COLO829 (cell line): ENCODE measurements at places on chromosomes 3 and 15.
A peak's percentile ranks its signal among the peaks of the same experiment; 100 is the strongest.

DNA sequence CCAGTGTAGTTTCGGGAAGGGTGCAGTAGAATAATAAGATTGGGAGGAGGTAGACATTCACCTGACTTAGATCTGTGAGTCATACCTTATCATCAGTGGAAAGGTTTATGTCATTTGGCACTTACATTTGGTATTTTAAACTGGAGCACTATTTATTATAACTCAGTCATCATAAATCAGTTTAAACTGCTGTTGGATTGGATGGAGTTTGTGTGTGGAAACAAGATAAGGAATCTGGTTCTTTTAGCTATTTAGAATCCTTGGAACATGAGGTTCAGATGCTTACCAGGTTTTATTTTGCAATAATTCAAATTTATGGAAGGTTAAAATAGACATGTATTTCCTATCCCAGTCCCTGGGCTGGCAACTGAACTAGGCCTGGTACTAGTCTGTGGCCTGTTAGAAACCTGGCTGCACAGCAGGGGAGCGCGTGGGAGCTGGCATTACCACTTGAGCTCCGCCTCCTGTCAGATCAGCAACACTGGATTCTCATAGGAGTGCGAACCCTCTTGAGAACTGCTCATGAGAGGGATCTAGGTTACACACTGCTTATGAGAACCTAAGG is 34.5 kb downstream of the ZFAND6 start:
- DNase-seq: no peak

DNA sequence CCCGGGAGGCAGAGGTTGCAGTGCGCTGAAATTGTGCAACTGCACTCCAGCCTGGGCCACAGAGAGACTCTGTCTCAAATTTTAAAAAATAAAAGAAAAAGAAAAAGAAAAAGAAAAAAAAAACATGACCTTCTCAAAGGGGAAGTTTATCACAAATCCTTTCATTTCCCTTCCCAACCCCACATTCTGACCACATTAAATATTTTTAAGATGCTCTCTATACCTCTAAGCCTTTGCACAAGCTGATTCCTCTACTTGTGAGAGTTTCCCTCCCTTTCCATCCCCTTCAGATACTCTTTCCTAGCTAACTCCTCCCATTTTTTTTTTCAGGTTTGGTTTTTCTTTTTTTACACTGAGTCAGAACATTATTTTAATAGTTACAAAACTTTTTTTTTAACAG is 4.0 kb downstream of the HIGD1A start:
- DNase-seq: no peak

- no peak for DNase-seq
These were observed 41.4 kb downstream of the ACSBG1 start for GRCh38 chr15:78192826-78193594.

DNA sequence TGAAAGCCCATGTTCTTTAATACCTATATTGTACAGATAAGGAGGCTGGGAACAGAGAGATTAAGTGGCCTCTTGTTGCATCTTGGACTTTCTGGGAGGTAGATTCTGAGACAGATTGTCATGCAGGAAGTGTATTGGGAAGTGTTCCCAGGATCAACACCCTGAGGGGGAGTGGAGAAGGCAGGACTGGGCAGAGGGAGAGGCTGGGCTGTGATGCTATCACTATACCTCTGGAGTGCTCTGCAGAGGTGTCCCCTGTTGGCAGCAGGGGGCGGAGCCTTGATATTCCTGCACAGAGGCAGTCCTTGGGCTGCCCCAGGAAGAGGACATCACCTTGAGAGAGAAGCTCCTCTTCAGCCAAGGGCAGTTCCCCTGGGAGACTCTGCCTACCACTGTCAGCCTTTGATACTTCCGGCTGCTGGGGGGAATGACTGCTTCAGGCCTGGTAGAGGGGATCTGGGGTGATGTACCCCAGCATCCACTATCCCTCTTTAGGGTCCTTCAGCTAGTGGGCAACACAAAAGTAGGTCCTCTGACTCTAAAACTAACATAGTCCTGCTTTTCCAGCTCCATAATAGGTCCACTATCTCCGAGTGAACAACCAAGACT is 97.4 kb upstream of the RNU6-1 start:
- DNase-seq: no peak

DNA sequence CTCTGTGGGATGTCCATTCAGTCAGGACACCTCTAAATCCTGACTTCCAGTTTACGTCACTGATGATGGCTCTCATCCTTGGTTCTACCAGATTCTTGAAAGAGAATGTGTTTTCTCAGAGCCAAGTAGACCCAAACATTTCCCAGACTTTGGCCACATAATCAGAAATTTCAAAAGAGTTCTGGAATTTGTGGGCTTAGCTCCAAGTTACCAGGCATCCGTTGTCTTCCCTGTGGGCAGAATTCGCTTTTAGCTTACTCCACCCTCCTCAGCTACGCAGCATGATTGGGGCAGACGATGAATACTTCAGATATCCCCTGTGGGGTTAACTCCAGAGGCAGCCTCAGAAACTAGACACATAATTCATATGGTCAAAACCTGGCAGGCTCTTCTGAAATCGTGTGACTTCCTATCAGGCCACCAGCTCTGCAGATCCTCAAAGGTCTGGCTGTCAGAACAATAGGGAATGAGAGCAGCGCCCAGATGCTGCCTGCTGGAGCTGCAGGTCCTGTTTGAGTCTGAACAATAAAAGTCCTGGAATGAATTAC is 30.6 kb downstream of the CRTC3 start:
- DNase-seq: no peak

DNA sequence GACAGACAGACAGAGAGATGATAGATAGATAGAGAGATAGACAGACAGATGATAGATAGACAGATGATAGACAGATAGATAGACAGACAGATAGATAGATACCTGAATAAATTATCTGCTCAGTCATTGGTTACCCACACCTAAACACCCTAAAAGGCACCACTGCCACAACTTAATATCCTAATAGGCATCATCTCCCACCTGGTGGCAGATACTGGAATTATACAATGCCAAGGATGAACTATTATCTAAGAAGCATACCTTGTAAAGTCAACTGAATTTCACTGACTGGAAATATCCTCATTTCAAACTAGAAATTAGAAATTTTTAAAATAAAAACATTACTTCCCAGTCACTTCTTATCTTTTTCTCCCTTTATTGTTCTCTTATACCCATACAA is 19.4 kb upstream of the ATP8B4 start:
- no peak for DNase-seq

GRCh38 chr15:74780523-74781430 is 1.1 kb upstream of the CSK start:
- no peak for DNase-seq

DNA sequence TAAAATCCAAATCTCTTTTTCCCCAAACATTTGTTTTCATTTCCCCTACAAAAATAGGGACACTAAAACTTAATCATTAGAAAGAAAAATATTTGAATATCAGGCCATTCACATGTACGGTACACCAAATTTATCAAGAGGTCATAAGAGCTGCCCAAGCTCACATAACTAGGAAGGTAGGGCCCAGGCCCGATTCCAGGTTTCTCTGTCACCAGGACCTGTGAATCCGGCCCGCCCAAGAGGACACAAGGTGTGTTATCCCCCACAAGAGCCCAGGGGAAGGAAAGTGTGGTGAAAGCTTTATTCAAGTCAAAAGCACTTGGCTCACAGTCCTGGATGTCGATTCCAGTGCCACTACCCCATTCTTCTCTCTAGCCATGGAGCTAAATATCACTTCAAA is 130.6 kb downstream of the DMXL2 start:
- no peak for DNase-seq

DNA sequence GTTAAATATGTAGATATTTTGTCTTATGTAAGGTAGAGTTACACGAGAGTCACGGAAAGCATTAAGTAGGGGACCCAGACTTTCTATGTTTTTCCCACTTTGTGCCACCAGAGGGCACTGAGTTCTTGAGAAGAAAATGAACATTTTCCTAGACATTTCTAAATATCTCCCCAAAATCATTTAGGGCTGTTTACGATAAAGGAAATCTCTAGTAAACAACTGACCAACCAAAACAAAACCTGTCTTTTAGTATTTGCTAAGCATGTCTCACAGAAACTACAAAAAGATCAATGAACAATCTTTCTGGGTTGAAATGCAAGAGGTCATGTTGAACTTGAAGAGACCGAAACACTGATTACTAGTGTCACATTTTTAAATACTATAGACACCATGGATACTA is 16.1 kb downstream of the POU1F1 start:
- DNase-seq: peak; percentile 27

GRCh38 chr3:53011324-53011723 is 34.5 kb downstream of the SFMBT1 start:
- DNase-seq: no peak

DNA sequence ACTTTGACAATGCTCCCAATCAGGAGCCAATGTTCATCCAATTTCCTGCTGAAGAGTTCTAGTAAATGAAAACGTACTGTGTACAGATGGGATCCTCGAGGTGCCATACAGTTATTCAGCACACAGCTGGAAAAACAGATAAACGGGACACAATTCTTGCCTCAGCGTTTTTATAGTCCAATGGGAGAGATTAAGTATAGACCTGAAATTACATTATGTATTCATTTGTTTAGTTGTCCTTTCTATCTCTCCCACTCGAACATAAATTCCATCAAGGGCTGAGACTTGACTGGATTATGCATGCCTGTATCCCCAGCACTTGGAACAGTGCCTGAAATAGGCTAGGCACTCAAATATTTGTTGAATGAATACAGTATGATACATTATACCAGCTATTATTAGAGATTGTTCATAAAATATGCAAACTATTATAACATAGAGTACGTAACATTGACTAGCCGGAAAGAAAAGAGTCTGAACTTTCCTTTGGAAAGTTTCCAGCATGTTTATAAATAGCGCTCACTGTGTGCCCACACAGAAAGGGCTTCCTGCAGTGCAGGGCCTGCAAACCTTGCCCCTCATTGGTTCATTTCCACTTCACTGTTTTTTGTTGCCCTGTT is 27.4 kb upstream of the SNTN start:
- DNase-seq: peak; percentile 84

- DNase-seq: no peak
These were observed 10.5 kb upstream of the MUC4 start for GRCh38 chr3:195822131-195822696.

GRCh38 chr3:98784666-98785600 is 21.8 kb downstream of the ST3GAL6 start:
- peak; percentile 72 for DNase-seq
